ENCODE measurements at places on chromosomes 1 and 21.

- no peak for DNase-seq
Measured at GRCh38 chr1:94093396-94093795, 27.6 kb downstream of the ABCA4 start.

- no peak for DNase-seq
Measured at GRCh38 chr1:91755702-91756287, 130.2 kb downstream of the TGFBR3 start.

DNA sequence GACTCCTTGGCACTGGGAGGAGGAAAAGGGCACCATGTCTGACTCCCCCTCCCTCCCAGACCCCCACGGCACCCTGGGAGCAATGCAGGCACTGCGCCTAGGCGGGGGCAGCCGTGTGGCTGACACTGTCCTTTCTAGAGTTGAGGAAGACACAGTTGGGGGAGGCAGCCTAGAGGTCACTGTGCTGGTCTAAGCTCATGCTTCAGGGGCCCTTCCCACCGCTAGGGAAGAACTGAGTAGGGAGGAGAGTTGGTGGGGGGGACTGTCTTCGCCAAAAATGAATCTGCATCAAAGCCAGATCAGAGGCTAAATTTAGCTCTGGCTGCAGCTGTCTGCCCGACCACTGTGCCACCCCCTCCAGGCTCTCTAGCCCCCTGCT is 3.4 kb downstream of the SEMA6C start:
- DNase-seq = no peak

- DNase-seq = no peak
Measured at GRCh38 chr1:157311730-157312081, 173.5 kb upstream of the ETV3 start.

GRCh38 chr1:16296643-16297042 is 55.6 kb downstream of the FBXO42 start:
- DNase-seq = no peak

DNA sequence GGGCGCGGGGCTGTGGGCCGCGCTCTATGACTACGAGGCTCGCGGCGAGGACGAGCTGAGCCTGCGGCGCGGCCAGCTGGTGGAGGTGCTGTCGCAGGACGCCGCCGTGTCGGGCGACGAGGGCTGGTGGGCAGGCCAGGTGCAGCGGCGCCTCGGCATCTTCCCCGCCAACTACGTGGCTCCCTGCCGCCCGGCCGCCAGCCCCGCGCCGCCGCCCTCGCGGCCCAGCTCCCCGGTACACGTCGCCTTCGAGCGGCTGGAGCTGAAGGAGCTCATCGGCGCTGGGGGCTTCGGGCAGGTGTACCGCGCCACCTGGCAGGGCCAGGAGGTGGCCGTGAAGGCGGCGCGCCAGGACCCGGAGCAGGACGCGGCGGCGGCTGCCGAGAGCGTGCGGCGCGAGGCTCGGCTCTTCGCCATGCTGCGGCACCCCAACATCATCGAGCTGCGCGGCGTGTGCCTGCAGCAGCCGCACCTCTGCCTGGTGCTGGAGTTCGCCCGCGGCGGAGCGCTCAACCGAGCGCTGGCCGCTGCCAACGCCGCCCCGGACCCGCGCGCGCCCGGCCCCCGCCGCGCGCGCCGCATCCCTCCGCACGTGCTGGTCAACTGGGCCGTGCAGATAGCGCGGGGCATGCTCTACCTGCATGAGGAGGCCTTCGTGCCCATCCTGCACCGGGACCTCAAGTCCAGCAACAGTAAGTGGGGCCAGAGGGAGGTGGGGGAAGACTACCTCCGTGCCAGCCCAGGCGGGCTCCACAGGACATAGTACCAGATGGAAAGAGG is 808 bp downstream of the MAP3K21 start:
- DNase-seq = no peak

GRCh38 chr1:54012863-54013262 is 5.1 kb downstream of the LDLRAD1 start:
- no peak for DNase-seq

DNA sequence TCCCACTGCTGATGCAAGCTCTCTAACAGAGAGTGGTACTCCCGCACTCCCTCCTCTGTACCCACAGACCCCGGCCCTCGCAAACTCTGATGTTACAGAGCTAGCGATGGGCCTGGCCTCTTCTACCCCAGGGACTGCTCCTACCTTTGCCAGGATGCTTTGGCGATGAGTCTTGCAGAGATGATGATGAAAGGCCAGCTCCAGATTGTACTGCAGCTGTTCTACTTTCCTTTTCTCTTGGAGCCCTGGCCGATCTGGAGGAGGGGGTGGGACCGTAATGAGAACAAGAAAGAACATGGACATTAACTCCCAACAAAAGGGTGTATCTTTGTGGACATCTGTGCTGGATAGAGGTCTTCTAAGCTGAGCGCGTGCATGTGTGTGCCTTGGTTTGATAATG is 6.0 kb upstream of the LINGO4 start:
- DNase-seq = no peak

GRCh38 chr1:224380003-224380402 is 23.3 kb downstream of the CNIH4 start:
- peak; percentile 49 for DNase-seq

DNA sequence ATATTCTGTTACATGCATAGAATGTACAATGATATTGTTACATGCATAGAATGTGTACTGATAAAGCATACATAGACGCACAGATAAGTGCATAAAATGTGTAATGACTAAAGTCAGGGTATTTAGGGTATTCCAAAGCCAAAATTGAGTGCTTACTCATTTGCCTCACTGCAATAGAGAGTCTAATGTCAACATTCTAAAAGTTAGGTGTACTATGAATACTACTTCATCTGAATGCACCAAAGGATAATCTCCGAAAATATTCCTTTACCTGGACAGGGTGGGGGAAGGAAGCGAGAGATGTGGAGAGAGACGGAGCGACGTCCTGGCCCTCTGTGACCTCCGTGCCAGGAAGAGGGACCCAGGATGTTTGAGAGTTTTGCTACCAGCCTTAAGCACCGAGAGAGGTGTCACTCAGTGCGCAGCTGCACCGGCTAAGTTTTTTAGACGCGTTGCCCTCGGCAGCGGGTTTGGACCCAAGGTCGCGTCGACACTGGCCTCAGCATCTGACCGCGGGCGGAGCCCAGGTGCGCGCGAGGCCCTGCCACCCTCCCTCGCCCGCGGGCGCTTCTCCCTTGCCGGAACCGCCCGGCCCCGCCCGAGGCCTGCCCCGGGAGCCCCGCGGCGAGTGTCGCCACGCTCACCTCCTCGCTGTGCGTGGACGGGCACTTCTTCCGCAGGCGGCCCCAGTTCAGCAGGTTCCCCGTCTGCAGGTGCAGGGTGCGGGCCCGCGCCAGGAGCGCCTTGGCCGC is 660 bp downstream of the GCLM start:
- DNase-seq = peak; percentile 15

DNA sequence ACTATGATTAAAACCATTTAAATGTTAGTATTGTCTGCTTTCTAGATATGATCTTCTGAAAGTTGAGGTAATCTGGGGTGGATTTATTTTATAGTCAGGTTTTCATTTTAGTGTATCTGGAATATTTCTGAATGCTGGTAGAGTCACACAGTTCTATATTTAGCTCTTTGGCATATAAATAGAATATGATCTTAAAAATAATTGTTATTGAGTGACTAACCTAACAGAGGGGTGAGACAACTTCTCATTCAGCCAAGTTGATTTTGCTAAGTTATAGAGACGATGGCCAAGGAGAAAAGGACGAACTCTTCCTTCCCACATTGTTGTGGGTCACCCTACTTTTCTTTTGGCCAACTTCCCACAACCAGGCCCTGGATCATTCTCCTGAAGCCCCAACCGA is 7.2 kb upstream of the MT1HL1 start:
- DNase-seq = no peak

DNA sequence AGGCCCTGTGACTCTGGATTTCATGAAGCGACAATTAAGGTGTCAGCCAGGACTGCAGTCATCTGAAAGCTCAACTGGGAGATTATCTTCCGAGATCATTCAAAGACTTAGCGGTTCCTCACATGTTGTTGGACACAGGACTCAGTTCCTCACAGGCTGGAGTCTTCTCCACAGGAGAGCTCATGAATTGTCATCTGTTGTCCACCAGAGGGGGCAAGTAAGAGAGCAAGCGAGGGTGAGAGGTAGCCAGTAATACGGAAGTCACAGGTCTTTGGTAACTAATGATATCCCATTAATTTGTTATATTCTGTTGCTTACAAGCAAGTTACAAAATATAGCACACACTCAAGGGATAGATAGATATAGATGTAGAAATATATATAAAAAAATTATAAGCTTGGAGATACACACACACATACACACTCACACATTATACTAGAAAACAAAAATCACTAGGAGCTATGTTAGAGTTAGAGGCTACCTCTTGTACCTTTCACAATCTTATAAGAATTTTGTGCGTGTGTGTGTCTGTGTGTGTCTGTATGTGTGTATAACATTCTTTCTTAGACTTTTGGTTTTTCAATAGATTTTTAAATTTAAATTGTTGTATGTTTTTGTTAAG is 1695.3 kb downstream of the BRINP3 start:
- no peak for DNase-seq

GRCh38 chr1:226951286-226952117 is 11.4 kb downstream of the COQ8A start:
- no peak for DNase-seq

DNA sequence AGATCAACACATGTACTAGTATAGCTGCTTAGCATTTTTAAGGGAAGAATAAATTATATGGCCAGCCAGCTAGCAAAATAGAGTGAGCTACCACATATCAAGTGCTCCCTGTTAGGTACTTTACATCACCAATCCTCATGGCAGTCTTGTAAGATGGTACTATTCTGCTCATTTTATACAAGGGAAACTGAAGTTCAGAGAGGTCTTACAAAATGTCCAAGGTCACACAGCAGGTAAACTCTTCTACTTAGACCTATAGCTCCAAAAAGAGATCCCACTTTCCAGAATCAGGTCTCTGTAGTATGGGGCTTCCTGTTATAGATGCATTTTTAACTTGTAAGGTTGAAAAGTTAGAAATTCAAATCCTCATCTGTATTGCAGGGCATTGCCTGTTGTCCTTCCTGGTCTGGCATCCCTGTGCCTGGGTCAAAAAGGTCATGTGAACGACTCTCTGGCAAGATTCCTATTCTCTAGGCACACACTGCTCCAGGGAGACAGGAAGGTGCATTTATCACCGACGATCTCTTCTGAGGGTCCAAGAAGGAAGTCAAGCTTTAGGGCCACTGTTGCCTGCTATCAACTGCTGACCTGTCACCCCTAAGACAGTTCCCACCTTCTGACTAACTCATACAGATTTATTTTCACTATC is 41.1 kb downstream of the TRIT1 start:
- DNase-seq = no peak

Measured in stimulated activated CD8-positive, alpha-beta memory T cell treated with anti-CD3 and anti-CD28 coated beads, Interleukin-15, amount 100 ng/mL, for 48 hours (primary cell).